ENCODE measurements at places on chromosomes 5 and 9.
A peak's percentile ranks its signal among the peaks of the same experiment; 100 is the strongest.

DNA sequence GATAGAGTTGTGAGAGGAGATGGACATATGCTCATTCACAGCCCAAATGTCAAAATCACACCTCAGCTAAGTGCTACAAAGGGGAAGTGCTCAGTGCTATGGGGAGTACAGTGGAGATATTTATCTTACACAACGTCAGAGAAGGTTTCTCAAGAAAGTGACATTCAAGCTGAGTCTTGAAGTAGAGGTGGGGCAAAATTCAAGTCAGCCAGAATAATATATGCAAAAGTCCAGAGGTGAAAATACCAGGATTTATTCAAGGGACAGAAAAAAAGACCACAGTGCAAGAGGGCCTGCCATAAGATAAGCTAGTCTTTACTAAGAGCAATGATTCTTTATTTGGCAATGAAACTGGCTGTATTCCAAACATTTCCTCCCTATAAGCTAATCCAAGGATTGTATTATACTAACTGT, 327.8 kb upstream of the PIK3R1 start:
- no peak for DNase-seq

- no peak for DNase-seq
Observed at GRCh38 chr9:113888336-113888735, 12.2 kb downstream of the ZNF618 start.

- DNase-seq, result peak; percentile 69
Observed at GRCh38 chr9:113581865-113582697, 118.6 kb downstream of the RGS3 start.

GRCh38 chr5:147752033-147752432, 30.5 kb downstream of the JAKMIP2 start:
- DNase-seq, result peak; percentile 22

DNA sequence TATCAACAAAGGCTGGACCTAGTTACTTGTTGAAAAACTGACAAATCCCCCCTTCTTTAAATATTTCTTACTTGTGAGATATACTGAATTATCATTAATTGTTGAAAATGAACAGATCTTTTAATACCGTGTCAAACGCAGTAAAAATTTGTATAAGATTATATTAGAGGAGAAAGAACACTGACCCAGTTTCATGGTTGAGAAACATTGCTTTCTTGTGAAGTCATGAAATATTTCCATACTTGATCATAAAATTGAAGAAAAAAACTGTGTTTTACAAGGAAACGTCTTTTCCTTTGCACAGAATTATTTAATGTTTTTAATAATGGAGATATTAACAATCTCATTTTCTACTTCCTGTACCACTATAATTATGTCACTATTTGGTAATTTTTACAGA, 45.8 kb downstream of the MOCS2 start:
- DNase-seq, result no peak

DNA sequence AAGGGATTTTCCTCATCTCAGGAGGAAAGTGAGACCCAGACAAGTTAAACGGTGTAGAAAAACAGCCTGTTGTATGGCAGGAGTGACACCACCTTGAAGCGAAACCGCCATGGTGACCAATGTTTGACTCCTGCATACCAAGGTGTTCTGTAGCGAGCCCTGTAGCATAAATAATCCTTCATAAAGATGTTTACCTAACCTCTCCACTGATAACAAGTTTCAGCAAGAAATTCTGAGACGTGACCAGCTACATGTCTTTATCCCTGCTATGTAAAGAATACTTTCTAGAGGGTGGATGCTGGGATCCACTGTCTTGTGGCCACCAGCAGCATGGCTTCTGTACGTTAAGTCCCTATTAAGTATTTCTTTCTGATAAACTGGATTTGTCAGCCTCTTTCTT, 148.1 kb downstream of the MPDZ start:
- no peak for DNase-seq

DNA sequence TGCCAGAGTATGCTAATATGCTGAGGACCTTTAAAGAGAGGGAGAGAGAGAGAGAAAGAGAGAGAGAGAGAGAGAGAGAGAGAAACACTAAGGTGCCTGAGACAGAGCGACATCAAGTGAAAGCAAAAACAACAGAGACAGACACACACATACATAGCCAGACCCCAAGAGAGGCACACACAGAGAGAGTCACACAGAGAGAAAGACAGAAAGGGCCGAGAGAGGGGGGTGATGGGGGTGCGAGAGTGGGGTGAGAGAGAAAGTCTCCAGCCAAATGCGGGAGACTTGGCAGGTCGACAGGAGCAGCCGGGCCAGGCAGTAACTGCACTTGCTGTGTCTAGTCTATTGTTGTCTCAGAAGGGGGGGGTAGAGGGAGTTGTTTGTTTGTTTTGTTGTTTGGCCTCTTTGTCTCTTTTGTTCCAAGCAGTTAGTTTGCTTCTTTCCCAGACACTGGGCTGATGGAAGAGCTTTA, 30.1 kb upstream of the NFIB start:
- DNase-seq, result no peak

GRCh38 chr5:180799902-180800801, 2.5 kb downstream of the MGAT1 start:
- no peak for DNase-seq

GRCh38 chr9:137277329-137278041, at the start of gene TOR4A:
Gene TOR4A, plus strand, starts transcription at chr9:137277726. Its CDS starts 964 bp downstream, at chr9:137278690.
- no peak for DNase-seq

DNA sequence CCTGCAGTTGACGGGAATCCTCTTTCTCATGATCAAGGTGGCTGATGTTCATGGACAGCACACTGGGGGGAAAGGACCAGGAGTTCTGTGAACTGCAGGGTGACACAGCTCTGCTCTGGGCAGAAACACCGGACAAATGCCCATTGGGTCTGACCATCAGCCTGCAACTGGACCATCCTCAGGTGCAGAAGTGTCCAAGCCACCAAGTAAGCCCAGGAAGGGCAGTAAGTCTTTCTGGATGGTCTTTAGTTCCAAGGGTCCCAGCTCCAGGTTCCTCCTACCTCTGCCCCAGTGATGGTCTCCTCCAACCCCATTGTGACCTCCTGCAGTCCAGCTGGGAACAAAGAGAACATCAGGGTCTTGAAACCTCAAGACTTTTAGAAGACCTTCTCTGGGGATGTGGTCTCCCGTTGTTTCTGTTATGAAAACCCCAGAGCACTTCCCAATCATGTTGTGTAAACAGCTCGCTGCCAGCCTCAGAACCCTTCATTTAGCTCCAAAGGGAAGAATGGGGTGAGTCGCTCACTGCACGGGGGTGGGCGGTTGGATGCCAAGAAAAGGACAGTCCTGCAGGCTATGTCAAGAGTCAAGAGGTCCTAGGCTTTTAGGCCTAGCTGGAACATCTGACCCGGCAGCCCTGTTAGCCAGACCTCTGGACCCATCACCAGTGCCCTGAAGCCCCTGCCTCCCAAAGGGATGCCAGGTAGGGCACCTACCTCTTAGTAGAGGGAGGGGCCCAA, 41.8 kb upstream of the TCF7 start:
- DNase-seq, result no peak

- DNase-seq, result no peak
Observed at GRCh38 chr5:123875561-123876275, 363.7 kb downstream of the CSNK1G3 start.

DNA sequence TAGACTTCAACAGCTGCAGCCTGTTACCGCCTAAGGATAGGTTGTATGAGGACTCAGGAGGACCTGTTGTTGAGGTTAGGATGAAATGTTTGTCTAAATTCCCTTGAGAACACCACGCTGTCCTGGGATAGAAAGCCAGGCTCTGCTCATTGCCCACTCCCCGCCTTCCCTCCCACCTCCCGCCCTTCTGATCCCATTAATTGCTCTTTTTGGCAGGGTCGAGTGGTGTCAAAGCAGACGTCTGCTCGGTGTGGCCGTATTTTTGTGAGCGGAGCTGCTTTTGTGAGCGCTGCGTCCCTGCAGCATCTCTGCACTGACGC, 62.3 kb downstream of the SPATA31C2 start:
- no peak for DNase-seq

DNA sequence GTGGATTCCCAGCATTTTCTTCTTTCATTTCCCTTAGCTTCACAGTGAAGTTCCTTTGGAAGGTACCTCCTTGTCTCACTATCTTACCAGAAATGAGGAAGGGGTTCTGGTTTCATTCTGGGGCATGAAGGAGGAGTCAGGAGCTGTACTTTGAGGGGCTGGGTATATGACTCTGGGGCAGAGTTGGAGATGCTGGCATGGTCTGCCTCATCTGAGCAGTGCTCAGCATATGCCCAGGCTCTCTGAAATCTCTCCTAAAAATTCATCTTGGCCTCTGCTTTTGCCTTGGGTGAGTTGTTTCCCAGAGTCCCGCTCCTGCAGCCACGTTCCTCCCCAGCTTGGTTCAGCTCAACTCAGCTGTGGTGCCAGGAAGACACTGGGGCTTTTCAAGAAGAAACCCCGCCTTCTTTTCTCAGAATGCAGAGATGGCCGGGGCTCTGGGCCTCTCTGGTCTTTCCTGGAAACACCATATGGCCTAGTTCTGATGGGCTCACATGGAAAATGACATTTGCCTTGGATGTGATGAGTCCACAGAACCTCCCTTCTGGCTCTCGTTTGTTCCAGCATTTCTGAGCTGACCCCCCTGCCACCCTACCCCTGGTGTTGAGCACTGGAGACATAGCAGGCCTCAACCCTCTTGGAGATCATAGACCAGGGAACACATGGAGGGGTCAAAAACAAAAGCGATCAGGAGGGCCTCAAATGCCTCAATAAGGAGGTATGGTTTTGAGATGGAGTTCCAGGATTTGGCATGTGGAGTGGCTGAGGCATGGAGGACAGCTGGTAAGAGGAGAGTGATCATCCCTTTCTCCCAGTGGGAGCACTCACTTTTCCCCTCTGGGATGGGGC, 12.0 kb upstream of the TGFBR1 start:
- DNase-seq, result no peak

GRCh38 chr9:27535701-27536118, 6.1 kb upstream of the MOB3B start:
- no peak for DNase-seq

GRCh38 chr9:14096258-14096922, 217.6 kb downstream of the NFIB start:
- peak; percentile 72 for DNase-seq

DNA sequence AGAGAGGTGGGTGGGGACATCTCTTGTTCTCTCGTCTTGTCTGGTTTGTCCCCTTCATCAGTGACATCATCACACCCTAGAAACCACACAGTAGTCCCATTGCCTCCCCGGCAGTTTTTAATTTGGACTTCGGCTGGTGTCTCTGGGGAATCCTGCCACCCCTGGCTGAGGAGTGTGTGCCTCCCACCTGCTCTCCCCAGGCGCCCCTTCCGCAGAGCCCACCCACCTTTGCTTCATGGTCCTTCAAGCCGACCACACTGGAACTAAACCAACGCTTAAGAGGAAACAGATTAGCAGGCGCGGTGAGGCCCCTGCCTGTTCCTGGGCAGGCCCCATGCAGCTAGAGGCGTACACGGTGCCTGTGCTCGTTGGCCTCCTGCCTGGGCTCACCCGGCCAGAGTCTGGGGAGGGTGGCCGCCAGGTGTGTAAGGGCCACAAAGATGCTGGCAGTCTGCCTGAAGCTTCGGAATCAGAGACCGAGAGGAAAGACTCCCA, 107.6 kb upstream of the SPRY4 start:
- no peak for DNase-seq

DNA sequence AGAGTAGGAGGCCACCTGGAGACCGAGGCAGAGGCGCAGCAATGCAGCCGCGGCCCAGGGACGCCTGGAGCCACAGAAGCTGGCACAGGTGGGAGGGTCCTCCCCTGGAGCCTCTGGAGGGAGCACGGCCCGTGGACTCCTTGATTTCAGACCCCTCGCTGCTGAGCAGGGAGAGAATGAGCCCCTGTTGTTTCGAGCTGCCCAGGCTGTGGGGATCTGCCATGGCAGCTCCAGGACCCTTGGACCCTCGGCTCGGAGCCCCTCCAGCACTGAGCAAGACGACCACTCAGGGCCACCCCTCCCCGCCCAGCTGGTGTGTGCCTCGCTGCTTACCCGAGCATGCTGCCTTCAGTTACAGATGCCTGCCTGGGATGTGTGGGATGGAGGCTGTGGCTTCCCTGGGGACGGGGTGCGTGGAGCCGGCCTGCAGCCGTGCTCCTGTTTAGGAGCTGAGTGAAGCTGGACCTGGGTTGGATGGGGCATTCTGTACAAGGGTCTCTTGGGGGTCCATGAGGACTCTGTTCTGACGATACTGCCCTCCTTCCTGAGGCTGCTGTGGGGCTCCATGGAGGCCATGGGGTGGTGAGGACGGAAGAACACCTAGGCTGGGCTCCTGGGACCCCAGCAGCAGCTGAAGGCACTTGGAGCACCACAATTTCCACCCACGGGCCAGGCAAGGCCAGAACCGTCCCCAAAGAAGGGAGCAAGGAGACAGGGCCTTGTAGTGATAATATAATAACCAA, 115.1 kb upstream of the LPCAT1 start:
- DNase-seq, result no peak

DNA sequence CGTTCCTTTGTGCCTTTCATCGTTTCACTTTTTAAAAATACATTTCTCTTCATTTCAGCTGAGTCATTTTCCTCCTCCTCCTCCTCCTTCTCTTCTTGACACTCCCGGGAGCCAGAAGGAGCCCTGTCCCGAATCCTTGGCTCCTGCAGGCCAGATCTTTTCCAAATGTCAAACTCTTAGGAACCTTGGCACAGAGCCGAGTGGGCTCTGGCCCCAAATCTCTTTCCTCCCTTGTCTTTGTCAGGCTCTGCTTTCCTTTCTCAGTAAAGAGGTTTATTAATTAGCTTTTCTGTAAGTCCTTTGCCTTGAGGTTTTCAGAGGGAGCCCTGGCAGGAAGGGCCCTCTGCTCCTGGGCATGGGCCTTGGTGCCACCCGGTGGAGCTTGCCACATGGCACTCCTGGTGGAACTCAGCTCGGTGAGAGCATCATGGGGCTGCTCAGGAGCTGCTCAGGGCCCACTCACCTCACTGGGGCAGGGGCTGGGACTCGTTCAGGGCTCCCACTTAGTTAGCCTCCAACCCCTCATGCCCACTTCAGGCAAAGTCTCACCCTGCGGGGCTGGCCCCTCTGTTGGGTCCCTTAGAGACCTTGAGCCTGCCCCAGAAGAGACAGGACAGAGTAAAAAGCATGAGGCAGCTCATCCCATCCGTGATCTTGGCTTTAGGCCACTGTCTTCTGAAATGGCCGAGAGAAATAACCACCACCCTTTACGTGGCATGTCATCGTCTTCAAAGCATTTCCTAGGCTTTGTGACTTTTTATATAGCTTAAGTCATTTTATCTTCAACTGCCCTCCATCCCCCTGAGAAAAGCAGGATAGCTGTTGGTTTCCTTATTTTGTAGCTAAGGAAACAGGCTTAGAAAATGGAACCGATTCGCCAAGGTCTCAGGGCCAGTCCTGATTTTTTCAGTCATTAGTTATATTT, 17.1 kb downstream of the STC2 start:
- DNase-seq, result no peak

- DNase-seq, result peak; percentile 79
Observed at GRCh38 chr9:101028346-101029314, at the start of gene PLPPR1. Gene PLPPR1, plus strand, starts transcription at chr9:101028727.

DNA sequence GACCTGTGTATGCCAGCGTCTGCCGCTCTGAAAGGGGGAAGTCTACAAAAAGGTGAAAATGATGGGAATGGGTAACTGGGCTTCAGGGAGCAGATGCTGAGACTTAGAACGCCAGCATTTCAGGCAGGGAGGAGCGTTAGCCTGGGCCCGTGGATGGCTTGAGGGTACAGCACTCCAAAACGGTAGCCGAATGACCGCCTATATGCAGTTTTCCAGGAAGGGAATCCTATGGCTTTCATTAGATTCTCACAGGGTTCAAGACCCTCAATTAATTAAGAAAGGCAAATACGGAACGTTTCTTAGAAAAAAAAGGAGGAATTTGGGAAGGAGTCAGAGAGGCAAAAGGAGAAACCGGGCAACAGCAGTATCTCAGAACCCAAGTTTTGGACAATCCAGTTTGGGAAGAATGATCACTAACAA, 639 bp downstream of the AMACR start:
- DNase-seq, result no peak

Data from renal pelvis (tissue), 12 donors.